Amygdala (tissue), 56 donors: ENCODE measurements at places on chromosomes 2 and 18.

GRCh38 chr18:2824865-2825264 is 21.9 kb upstream of the EMILIN2 start:
- DNase-seq: no peak

GRCh38 chr2:109554758-109555157 is 59.0 kb downstream of the SEPTIN10 start:
- no peak for DNase-seq

- DNase-seq: no peak
Measured at GRCh38 chr2:43318791-43319190, 92.4 kb upstream of the ZFP36L2 start.

- no peak for DNase-seq
Measured at GRCh38 chr2:1459727-1460126, 46.5 kb downstream of the TPO start.

DNA sequence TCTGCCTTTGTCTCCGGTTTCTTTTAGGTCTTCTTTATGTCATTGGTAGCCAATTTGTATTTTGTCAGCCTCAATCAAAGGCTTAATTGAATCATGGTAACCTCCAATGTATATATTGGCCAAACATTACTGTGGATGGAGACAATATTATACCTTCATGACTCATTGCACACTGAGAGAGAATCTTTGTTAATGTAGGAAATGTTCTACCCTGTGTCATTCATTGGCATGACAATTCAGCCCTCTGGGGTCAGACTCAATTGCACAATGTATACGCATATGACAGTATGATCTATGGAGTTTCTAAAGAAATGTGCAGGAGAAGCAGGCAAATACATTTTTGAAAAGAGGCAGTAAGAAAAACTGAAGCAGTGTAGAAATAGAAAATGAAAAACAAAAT is 162.6 kb downstream of the PDE11A start:
- no peak for DNase-seq

GRCh38 chr2:21198637-21199036 is 74.9 kb downstream of the TDRD15 start:
- DNase-seq: no peak

DNA sequence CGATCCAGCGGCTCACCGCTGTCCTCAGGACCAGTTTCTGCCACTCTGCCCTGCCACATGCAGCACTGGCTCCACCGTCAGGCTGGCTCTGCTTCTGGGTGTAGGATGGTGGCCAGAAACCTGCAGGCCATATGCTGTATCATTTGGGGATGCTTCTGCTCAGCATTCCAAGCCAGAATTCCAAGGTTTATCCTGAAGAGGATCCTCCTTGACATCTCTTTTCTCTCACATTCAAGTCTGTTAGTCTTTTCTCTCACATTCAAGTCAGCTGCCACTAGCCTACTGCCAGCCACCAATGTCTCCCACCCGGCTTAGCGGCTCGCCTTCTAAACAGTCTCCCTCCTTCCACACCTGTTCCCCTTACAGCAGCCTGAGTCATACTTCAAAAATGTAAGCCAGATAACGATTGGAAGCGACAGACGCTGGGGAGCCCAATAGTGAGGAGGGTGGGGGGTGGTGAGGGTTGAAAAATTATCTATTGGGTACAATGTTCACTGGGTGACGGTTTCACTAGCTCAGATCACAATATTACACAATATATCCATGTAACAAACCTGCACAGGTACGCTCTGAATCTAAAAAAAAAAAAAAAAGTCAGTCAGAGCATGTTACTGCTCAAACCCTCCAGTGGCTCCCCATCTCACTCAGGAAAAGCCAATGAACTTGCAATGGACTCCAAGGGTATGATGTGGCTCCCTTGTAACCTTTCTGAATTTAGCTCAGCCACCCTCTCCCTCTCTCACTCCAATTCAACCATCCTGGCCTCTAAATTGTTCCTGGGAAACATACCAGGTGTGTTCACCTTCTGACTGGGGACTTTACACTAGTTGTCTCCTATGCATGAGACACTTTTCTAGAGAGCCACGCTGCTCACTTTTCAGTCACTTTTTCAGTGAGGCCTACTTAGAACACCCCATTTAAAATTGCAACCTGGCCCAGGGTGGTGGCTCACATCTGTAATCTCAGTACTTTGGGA is 38.8 kb upstream of the SP3 start:
- no peak for DNase-seq

GRCh38 chr2:88006912-88007439 is 9.4 kb downstream of the RNU2-63P start:
- DNase-seq: no peak

DNA sequence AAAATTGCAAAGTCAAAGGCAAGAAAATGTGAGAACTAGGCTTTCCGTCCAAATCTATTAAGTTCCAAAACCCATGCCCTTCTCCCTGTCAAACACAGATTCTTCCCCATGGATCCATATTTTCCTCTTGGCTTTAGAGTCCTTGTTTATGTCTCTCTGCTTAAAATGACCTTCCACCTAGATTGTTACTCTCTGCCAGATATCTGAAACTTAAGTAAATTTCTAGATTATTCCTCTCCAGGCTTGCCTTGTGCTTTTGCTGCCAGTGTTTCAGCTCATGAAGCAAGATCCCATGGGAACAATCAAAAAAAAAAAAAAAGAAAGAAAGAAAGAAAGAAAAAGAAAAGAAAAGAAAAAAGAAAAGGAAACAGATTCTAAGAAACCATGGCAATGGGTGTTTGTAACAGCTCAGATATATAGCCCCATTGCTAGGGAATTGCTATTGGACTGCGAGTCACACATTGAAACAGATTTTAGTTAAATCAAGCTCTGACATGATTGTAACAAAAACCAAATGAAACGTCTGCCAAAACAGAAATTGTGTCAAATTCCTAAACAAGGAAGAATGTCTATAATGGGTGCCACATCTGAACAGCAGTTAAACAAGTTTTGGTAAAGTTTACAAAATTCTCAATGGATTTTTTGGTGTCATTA is 660.7 kb upstream of the CNTNAP5 start:
- DNase-seq: no peak

DNA sequence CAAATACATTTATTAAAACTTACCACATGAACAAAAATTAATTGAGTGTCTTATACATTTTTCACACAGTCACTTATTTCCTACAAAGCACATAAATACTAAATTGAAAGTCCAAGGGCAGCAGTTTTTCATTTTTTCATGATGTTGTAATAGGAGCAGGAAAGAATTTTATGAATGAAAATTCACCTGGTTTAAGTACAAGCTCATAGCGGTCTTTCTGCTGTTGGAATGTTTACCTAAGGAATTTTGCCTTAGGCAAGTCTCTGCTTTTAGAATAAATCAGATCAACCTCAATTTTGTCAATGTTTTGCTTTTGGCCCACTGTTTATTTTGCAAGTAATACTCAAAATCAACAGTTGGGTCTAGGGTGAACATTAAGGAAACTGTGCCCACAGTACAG is 40.0 kb downstream of the ETAA1 start:
- no peak for DNase-seq

- DNase-seq: no peak
Measured at GRCh38 chr18:3870914-3871313, 420.9 kb downstream of the TGIF1 start.

DNA sequence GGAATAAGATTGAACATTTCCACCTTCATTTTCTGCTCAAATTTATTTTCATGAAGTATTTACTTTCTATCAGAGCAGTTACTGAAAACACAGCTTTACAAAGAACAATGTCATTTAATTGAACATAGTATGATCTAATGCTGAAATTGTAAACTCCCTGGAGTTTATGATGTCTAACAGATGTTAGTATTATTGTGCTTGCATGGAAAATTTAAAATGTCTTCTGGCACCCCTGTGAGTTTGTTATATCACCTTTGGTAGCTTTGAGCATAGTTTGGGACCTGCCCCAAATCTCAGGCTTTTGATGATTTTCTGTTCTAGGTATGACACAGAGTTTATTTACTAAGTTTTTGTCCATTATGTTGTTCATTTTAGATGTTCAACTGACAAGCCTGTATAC is 28.1 kb downstream of the FAM171B start:
- no peak for DNase-seq
